ENCODE measurements at places on chromosomes 2 and 18. TPM values are rescaled to one million over a fixed set of nuclear protein-coding genes. Genes with fewer than 3 reads are reported as not detected.

PRSS56 gene
- 0.07 TPM for polyA plus RNA-seq

TMEM200C gene
- not detected for polyA plus RNA-seq

ACTG2 gene
- 0.26 TPM for polyA plus RNA-seq

DNA sequence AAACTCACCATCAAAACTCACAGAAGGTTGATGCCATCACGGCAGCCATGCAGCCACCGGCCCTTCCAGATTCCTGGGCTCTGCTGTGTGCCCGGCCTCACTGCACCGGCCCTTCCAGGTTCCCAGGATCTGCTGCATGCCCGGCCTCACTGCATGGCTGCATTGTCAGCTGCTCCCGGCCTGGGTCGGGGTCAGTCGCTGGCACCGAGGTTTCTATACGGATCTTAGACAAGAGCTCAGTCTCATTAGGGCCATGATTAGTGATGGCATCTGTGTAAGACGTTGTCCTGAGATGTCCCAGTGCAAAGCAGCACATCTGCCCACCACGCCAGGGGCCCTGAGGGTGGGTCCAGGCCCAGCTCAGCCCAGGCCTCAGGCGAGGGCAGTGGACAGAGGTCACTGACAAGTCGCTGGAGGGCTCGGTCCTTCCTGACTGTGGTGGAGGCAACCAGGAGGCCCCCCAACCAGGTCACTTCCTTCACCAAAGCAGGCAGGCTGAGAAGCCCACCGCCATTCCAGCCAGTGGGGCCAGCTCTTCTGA lies 29.4 kb downstream of the TMEM18 start:
- no peak for DNase-seq

GRCh38 chr2:11320698-11321492 lies 23.5 kb downstream of the ROCK2 start:
- peak; percentile 35 for DNase-seq

DNA sequence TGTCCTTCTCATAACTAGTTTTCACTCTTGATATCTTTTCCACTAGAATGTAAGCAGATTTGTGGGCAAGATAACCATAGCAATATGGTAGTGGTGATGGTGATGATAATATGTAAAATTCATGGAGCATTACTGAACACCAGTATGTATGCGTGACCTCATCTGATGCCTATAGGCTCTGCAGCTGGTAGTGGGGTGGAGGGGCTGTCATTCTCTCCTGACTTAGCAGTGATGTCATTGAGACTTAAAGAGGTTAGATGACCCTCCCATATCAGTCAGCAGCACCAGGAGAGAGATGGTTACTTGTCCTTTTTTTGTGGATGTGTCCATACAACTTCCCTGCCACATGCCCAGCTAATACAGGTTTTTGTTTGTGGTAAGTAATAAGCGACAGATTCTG lies 27.9 kb downstream of the PARD3B start:
- no peak for DNase-seq

DNA sequence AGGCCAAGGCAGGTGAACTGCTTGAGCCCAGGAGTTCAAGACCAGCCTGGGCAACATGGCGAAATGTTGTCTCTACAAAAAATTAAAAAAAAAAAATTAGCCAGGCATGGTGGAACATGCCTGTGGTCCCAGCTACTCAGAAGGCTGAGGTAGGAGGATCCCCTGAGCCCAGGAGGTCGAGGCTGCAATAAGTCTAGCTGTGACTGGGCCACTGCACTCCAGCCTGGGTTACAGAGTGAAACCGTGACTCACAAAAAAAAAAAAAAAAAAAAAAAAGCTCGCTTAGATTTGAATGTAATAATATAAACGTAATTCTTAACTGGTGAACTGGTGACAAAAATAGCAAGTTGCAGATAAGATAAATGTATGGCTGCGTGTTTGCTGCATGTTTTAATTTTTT lies 56.5 kb downstream of the TFCP2L1 start:
- DNase-seq = no peak
